ENCODE measurements at places on chromosomes 1 and 21. TPM values are rescaled to one million over a fixed set of nuclear protein-coding genes. Genes with fewer than 3 reads are reported as not detected.

Gene GPR25
- not detected for total RNA-seq

Gene SFN
- 0.11 TPM for total RNA-seq

Gene FCRL2
- total RNA-seq = not detected

Gene KRTAP7-1
- total RNA-seq = not detected

Gene PAQR6
- total RNA-seq = 0.33 TPM

Gene CAMSAP2
- total RNA-seq = 33.9 TPM

Measured in dermis lymphatic vessel endothelial cell (primary cell).